Smooth muscle cell of trachea (primary cell): ENCODE measurements at places on chromosomes 7 and 10. TPM values are rescaled to one million over a fixed set of nuclear protein-coding genes. Genes with fewer than 3 reads are reported as not detected.

The SLC18A3 gene
- not detected in 2 replicates for total RNA-seq

The UCMA gene
- total RNA-seq = not detected in 2 replicates

The LDB3 gene
- under 0.01 TPM in 1 of 2 replicates, not detected in the other for total RNA-seq

The CYP3A4 gene
- total RNA-seq = not detected in 2 replicates

The PNLIPRP1 gene
- total RNA-seq = not detected in 2 replicates

The SLC26A5 gene
- not detected in 2 replicates for total RNA-seq

The VWA2 gene
- total RNA-seq = 0.58 and 0.83 TPM in 2 replicates

The PPP1R17 gene
- not detected in 2 replicates for total RNA-seq

The GBX1 gene
- not detected in 2 replicates for total RNA-seq

The GRID2IP gene
- total RNA-seq = 0.15 TPM in 1 of 2 replicates, not detected in the other

The KNDC1 gene
- 0.73 and 2.3 TPM in 2 replicates for total RNA-seq

The ANKRD1 gene
- 0.17 and 2.6 TPM in 2 replicates for total RNA-seq

The RASSF4 gene
- 6.4 and 15.1 TPM in 2 replicates for total RNA-seq

The RAB19 gene
- not detected in 2 replicates for total RNA-seq
